NCI-H1092 (cell line): ENCODE measurements at places on chromosomes 6 and 20.

DNA sequence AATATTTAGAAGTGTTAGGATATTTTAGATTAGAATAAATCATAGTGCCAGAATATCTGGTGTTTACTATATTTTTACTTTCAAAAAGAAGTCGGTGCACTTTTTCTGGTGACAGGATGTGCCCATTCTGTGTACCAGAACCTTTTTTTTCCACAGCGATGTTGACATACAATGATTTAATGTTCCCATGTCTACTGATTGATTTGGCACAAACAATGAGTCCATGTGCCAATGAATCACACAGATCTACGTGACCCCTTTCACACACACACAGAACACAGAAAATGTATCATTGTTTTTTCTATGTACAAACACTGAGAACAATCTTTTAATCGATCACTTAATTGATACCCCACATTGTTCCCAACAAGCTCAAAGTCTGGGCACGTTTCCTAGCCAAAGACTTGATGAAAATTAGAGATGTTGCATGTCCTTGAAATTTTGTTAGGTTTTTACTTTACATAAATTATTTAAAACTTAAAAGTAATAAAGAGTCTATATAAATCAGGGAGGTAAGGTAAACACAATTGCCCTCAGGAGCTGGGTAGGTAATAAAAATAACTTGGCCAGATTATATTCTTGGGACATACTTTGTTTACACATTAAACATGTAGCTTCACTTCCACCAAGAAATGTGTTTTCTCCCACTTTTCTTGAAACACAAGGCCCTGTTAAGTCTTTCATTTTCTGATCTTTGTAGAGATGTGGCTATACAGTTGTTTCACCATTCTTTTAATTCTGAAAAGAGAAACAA lies 36.4 kb upstream of the SOX4 start:
- DNase-seq, result no peak

DNA sequence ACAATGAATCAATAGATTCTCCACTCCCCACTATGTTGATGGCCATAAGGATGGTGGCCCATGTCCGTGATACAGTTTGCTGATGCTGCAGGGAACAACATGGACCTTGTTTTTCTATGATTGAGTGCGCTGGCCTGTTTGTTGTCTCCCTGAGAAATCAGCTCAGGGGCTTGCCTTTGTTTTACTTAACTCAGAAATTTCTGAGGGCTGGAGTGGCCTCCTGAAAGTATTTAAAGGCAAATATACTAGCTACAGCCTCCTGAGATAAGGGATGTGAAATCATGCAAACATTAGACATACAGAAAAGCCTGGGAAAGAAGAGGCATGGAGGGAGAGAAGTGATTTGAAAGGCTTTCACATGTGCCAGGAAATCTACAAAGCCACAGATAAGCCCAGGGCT lies 170.3 kb upstream of the FLRT3 start:
- no peak for DNase-seq

GRCh38 chr6:87870556-87870955 lies 168.5 kb upstream of the AKIRIN2 start:
- DNase-seq, result no peak

- no peak for DNase-seq
Observed at GRCh38 chr6:164409309-164410009, 899.9 kb downstream of the C6orf118 start.

GRCh38 chr6:44524476-44525227 lies 137.1 kb downstream of the CDC5L start:
- no peak for DNase-seq

DNA sequence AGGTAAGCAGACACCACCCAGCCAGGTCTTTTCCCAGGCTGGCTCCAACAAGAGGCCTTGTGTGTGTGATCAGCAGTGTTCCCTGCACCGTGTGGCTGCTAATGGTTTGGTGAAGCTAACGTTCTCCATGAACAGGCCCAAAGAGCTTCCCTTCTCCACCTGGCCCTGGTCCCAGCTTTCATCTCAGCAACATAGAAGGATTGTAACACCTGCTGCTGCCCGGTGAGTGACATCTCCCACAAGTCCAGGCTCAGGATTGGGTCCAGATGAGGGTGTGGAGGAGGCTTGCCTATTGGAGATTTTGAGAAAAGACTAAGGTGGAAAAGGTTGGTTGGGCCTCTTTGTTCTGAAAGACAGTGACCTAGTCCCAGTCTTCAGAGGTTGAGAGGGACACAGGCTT lies 89.6 kb downstream of the TMEM242 start:
- DNase-seq, result peak; percentile 48

DNA sequence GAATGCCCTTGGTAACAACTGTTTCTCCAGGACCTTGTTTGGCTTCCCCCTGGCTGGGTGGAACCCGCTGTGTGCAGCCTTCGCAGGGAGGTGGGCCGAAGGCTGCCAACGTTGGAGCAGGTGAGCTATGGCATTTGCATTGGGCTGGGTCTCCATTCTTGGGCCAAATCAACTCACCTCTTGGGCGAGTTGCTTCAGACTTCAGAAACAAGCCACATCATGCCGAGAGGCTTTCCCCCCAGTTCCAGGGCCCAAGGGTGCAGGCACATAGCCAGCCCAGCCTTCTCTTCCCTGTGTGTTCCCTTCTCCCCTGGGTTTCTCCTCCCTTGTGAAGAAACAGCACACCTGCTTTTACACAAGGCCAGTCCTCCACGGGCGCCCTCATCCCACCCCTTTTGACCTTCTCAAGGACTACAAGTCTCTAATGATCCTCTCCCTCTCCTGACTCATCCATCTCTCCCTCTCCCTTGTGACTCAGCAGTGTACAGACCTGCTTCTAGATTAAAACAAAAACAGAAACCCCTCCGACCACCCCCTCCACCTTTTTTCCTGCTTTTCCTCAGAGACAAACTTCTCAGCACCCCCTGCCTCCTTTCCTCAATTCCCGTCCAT lies 41.6 kb downstream of the FAM209B start:
- no peak for DNase-seq

DNA sequence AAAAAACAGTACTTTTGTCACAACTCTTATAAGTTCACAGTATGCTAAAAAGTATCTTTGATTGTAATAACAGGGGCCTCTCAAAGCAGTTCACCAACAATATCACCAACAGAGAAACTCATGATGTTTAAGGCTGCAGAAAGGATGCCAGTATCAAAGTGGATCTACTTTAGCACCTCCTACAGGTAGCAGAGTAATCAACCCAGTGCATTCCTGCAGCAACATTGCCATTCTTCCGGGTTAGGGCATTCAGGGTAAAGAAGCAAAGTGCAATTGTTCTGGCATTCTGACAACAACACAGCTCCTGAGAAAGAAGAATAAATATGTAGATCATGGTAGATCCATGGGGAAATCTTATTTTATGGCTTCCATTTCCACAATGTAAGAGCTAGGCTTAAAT lies 7.6 kb upstream of the SLC17A4 start:
- DNase-seq, result no peak

DNA sequence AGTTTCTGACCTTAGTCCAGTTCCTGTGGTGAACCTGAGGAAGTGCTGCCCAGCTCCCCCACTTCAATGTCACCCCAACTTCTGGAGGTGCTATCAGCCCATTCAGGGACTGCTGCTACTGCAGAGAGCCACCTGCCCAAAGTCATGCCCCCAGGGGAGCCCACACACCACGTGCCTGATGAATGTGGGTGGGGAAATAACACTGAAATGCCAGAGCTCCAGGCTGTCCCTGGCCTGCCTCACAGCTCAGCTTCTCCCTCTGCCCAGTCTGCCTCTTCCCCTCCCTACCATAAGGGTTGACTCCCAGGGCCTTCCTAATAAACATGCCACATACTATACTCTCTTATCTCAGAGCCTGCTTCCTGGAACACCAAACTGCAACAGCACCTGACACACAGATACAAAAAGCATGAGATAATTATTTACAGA lies 276.4 kb upstream of the MOCS1 start:
- no peak for DNase-seq

DNA sequence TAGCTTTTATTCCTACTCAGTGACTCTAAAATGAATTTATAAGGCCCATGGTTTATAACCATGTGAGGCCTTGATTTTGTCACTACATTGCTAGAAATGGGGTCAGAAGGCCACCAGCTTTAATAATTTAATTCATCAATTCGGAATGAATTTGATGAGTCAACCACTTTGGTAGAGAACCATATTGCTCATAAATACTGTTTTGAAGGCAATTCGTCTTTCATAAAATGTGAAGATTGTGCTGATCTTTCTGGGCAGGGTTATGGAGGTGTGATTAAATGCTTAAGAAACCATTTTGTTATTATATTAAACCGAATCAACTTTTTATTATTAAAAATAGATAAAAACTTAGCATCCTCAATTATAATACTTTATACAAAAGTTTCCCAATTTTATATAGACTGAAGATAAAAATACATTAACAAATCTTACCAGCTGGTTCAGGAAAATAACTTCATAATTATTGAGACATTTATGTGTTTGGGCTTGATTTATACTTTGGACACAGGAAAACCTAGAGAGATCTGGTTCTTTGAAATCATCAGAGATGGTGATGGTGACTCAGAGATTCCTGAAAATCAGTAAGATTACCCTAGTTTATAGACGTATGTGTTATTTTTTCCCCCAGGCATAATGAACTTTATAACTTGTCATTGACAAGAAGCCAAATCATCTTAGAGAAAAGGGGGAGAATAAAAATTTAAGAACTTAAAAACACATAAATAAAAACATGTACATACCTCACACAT lies 10.6 kb downstream of the HCRTR2 start:
- no peak for DNase-seq

DNA sequence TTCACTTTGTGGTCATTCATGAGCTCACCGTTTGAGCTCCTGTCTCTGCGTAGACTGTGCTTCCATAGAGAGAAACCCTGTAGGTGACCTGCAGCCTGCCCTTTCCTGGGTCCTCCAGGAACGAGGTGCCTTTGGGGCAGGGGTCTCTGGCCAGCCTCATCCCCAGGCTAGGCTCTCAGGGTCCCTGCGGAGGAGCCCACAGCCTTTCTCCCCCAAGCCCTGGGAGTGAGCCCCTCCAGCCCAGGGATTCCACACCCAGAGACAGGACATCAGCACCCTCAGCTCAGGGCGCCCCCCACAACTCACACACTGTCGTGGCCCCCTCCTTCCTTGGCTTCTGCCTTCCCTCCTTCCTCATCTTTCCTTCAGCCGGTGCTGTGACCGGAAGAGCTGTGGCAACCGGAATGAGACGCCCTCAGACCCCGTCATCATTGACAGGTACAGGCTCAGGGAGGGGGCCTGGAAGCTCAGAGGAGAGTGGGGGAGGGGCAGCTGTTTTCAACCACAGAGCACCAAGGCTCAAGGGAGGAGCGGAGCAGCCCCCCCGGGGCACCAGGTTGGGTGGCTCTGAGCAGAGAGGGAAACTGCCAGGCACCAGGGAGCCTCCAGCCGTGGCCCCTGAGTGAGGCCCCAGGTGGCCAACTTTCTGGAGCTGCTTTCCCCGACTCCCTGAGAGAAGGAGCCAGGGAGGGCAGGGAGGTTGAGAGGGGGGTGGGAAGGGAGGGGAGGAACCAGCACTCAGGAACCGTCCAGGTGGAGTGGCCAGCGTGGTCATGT lies 16.8 kb downstream of the EBF4 start:
- no peak for DNase-seq

- DNase-seq, result no peak
Observed at GRCh38 chr6:105493736-105494135, 90.9 kb upstream of the PREP start.

DNA sequence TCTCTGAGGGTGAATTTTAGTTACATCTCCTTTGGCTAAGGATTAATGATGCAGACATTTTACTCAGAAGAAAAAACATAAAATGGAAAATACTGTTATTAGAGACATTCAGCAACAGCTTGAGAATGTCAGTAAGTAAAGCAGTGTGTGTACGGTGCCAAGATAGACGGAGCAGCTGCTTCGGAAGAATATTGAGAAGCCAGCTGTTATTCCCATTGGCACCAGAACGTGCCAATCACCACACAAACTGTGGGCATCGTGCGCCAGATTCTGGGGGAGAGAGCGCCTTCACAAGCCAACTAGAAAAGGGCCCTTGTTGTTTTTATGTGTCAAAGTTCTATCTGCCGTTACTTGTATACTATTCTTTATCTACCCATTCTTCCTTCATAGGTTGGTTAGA lies 163.4 kb downstream of the MTFR2 start:
- DNase-seq, result no peak

GRCh38 chr6:40268614-40269013 lies 318.6 kb downstream of the LRFN2 start:
- DNase-seq, result no peak

DNA sequence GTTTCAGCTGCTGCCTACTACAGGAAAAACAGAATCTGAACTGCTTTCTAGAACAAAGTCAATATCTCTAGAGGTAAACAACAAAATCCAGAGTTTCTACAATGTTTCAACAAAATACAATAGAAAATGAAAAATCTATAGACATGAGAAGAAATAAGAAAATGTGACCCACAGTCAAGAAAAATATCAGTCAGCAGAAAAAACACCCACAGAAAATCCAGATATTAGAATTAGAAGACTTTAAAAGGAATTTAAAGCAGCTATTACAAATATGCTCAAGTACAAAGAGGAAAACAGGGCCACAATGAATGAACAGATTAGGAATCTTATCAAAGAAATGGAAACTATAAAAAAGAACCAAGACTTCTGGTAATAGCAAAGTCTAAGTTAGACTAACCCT lies 26.4 kb upstream of the ANKRD60 start:
- no peak for DNase-seq

DNA sequence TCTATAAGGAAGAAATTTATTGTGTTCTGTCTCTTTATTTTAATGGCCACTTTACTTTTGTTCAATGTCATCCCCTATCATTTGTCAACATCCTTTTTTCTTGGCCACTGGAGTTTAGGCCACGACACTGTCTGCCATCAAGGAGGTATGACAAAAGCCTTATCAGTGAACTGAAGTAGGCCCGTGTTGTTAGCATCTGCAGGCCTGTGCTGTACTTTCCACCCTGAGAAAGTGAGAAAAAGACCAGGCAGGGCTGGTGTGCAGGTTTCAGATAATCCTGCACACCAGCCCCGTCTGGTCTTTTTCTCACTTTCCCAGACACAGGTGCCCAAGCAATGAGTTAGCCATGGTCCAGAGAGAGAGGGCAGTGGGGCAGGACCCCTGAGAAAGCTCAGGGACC lies 57.6 kb downstream of the GOPC start:
- no peak for DNase-seq

GRCh38 chr6:149359440-149359839 lies 40.6 kb upstream of the SUMO4 start:
- no peak for DNase-seq
